Substantia nigra (tissue), 51 donors: ENCODE measurements at places on chromosomes 6 and 20.

GRCh38 chr6:106729841-106730240 lies 100.5 kb downstream of the QRSL1 start:
- no peak for DNase-seq

DNA sequence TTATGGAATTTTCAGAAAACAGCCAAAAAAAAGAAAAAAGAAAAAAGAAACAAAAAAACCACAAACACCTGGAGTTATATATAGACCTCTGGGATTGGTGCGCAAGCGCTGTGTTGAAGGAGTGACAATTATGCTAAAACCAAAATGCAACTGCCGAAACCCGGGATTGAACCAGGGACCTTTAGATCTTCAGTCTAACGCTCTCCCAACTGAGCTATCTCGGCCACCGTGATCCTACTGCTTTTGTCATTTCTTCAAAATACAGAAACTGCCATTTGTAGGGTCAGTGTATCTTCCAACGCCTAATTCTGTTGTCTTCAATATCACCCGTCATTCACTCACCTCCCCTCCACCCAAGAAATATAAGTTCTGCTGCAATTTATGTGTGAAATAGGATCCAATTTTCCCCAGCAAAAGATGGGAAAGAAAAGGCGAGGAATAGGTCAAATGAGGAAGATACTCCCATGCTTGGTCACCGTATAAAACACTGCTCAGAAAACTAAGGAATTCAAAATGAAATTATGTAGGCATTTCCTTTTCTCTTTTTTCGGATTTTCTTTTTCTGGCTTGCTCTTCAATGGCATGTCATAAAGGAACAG lies 116.0 kb downstream of the TRIM27 start:
- DNase-seq = no peak

DNA sequence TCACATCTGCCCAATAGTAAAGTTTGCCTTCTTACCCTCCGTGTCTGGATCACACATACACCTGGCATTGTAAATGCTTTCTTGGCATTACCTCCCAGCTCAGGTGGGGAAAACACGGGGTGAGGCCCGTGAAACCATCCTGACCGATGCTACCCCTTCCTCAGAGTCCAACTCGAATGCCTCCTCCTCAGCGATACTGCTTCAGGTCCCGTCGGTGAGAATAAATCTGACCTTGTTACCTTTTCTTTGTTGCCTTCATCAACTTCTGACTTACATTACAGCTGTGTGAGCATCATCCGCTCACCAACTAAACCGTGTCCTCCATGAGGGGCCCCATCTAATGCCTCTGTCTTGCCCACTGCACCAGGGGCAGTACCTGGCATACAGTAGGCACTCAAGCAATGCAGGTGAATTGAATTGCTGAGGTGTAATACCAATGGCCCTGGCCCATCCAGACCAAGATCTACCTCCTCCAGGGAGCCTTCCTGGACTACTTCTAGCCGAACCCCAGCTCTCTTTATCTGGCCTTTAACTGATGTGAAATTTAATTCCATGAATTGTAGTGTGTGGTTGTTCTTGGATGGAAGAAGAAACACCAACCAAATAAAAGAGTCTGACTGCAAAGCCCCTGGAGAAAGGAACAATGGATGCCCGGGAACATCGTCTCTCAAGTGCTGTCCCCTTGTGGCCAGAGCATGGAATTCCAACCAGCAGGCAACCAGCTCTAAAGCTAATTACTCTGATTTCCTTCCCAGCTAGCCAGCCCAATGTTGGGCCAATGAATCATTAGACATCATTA lies 141.5 kb downstream of the ANKRD60 start:
- peak; percentile 35 for DNase-seq

DNA sequence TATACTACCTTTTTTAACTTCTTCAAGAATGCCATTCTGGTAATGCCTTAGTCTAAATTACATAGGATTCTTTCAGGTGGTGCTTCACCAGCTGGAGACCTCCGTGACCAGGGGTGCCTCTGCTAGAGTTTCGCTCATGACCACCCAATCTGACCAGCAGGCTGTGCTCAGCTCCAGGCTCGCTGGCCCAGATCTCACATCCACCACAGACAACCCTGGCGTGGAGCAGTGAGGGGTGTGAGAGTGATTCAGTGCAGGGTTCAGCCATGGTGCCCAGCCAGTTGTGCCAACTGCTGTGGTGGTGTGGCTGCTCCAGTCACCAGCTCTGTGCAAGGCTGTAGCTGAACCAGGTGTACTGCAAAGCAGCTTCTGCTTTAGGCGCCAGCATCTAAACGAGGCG lies 198.6 kb downstream of the MMUT start:
- DNase-seq = no peak

DNA sequence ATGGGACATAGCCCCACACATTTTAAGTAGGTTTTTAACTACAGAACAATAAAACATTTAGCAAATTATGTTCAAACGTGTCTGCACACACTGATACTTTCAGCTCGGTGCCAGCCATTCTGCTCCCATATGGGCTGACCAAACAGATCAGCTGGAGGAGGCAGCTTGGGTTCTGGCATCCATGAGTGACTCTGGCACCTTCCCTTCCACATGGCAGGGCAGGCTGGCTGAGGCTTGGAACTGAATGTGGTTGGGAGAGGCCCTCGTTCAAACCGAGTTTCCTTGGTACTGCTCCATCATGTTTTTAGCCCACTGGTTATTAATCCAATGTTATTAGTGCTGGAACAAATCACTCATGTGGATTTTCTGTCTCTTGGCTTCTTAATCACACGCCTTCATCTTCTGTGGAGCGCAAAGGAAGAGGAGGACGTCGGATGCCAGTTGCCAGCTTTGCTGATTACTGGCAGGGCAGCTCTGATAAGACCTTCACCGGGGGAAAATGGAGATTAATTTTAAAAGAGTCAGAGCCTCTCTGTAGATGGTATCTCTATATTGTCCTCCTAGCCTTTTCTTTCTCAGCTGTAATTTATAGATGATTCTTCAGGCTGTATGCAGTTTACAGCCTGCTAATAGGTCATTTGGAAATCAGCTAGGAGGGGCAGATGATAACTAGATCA lies 93.1 kb upstream of the TIAM2 start:
- DNase-seq = peak; percentile 23

- no peak for DNase-seq
Measured at GRCh38 chr20:36653456-36653855, 7.5 kb upstream of the SLA2 start.

DNA sequence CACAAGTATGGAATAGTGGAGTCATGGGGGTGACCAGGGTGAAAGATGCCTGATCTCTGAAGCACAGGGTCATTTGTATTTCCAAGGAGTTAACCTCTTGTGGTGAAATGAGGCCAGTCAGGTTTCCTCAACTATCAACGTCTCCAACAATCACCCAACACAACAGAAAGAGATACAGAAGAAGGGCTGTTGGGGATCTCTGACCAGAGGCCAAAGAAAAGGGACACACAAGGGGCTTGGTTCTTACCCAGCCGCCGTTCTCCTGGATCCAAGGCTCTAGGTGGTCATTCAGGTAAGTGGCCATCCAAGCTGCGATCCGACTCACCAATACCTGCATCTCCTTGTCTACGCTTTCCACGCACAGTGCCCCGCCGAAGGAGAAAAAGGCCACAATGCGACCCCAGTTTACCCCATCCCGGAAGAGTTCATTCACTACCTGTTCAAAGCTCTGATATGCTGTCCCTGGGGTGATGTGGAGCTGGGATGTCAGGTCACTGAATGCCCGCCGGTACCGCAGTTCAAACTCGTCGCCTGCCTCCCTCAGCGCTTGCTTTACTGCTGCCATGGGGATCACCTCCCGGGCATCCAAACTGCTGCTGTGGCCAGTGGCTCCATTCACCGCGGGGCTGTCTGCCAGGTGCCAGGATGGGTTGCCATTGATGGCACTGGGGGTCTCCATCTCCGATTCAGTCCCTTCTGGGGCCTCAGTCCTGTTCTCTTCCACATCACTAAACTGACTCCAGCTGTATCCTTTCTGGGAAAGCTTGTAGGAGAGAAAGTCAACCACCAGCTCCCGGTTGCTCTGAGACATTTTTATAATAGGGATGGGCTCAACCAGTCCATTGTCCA lies 1.0 kb downstream of the BCL2L1 start:
- DNase-seq = peak; percentile 31

GRCh38 chr6:897528-898207 lies 204.7 kb upstream of the EXOC2 start:
- DNase-seq = no peak

GRCh38 chr6:33840048-33840926 lies 36.5 kb upstream of the MLN start:
- DNase-seq = no peak

DNA sequence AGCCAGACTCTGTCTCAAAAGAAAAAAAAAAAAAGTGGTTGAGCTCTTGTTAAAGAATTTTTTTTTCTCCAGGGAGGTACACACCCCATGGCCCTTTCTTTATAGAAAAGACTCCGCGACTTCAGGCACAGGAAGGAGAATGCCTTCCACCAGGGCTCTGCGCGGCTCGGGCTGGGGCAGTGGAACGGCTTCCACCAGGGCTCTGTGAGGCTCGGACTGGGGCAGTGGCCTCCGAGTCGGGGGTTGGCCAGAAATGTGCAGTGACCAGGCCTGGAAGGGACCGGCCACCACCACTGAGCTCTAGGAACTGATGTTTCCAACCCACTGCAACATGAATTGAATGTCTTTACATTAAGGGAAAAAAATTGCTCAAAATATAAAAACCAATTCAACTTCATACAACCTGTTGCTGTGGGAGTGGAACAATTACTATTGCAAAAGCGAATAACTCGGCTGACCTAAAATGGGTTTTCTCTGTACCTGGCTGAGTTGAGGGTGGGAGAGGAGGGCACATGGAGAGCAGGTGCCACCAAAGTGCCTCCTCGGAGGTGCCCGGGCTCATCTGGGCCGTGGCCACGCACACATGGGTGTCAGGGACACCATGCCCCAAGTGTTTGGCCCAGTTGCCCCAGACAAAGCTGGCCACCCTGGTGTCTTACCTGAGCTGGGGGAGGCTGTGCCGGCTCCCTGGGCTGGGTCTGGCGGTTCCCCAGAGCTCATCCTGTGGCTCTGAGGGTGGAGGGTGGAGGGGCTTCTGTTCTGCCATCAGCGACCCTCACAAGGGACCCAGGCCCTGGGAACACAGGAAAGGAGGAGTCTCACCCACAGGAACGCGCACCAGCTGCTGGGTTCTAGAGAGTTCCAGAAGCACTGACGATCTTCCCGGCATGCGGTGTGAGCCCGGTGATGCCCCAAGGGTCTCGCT lies 29.3 kb downstream of the SLC2A4RG start:
- no peak for DNase-seq

GRCh38 chr6:144710207-144710606 lies 425.1 kb downstream of the UTRN start:
- no peak for DNase-seq

GRCh38 chr6:109516929-109517328 lies 33.9 kb upstream of the ZBTB24 start:
- no peak for DNase-seq

DNA sequence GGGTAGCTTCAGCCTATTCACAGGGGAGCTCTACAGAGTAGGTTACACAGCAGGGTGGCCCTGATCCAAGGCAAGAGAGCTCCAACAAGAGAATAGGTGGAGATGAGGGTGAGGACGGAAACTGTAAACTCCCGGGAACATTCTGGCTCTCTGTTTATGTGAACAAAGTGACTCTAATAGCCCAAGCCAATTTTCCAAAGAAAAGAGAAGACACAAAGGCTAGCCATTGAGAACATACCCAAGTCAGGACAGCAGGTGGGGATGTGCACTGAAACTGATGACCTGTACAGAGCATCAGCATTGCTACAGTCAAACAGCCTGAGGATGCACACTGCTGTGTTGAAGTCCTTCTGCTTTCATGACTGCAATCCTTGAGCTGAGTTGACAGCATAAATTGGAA lies 136.0 kb upstream of the TOP1 start:
- DNase-seq = no peak

GRCh38 chr6:113450061-113450465 lies 407.1 kb upstream of the MARCKS start:
- no peak for DNase-seq

- no peak for DNase-seq
Measured at GRCh38 chr20:63552481-63553249, 1.3 kb upstream of the FNDC11 start.
